A172 (cell line): ENCODE measurements at places on chromosomes 6 and 20. TPM values are rescaled to one million over a fixed set of nuclear protein-coding genes. Genes with fewer than 3 reads are reported as not detected.

GRCh38 chr6:145138469-145139139, 596.7 kb downstream of the EPM2A start:
- DNase-seq: no peak

The VIP gene
- total RNA-seq: 0.93 and 0.96 TPM in 2 replicates

GRCh38 chr6:33417128-33417902, 592 bp downstream of the CUTA start:
- DNase-seq: peak; percentile 82

The MAFB gene
- total RNA-seq: 0.36 and 0.62 TPM in 2 replicates

- no peak for DNase-seq
Observed at GRCh38 chr20:31833931-31834521, 11.4 kb downstream of the FOXS1 start.

GRCh38 chr6:143188292-143188691, 127.6 kb downstream of the AIG1 start:
- no peak for DNase-seq

The TSBP1 gene
- total RNA-seq: not detected in 2 replicates
